ENCODE measurements at places on chromosomes 11 and 22.

GRCh38 chr11:63611395-63611747 lies 2.9 kb downstream of the PLAAT3 start:
- DNase-seq: no peak

- no peak for DNase-seq
Measured at GRCh38 chr11:4891996-4892640, 10.4 kb downstream of the OR51T1 start.

GRCh38 chr22:49380095-49380827 lies 447.4 kb downstream of the BRD1 start:
- no peak for DNase-seq

DNA sequence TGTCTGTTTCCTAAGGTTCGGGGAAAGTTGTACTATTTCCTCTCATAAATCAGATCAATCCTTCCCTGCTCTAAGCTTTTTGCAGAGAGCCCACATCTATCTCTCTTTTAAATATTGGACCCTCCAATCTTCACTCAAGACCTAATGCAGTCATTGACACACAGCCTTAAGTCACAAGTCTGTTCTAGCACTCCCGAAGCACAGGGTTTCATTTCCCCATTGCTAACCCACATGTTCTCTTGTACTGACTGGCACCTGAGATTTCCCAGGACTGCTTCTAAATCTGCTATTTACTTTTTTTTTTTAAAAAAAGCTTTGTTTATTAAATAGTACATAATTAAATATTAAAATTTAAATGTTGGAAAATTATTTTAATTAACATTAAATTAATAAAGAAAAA lies 674.7 kb downstream of the TBC1D22A start:
- no peak for DNase-seq

- DNase-seq: no peak
Measured at GRCh38 chr11:107743191-107743590, 31.3 kb upstream of the SLN start.

GRCh38 chr11:67373648-67374570 lies 511 bp upstream of the CLCF1 start:
- DNase-seq: peak; percentile 92

GRCh38 chr11:76666408-76666807 lies 4.1 kb downstream of the LRRC32 start:
- DNase-seq: peak; percentile 69

DNA sequence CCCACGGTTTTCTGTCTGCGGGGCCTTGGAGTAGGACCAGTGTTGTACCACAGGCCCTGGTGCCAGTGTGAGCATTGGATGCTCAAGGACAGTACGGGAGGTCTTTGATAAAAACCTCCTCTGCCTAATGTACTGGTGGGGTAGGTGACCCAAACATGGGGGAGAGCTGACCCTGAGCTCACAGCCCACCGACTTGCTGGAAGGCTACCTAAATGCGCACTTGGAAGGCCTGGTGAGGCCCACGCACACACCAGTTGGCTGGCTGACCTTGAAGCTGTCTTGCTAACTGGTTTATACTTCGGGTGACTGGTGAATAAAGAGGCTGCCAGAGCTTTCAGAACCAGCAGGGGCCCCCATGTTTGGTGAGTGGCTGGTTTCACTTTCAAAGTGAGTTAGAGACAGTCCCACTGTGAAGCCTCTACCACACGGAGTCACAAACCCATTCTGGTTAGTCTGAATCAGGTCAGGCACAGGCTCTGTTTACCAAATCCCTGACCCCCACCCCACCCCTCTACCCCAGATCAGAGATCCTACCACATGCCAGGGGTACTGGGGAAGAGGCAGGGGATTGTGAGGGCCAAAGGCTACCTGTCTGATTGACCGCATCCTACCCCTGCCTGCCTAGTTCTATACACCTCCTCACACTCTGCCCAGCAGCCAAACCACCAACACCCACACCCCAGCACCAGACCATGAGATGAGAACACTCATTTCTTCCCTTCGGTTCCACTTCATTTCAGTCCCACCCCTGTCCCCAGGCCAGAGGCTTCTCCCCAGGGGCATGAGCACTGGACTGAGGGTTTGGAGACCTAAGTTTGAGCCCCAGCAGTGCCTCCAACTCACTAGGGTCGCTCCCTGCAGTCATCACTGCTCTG lies 12.7 kb upstream of the IL2RB start:
- no peak for DNase-seq

DNA sequence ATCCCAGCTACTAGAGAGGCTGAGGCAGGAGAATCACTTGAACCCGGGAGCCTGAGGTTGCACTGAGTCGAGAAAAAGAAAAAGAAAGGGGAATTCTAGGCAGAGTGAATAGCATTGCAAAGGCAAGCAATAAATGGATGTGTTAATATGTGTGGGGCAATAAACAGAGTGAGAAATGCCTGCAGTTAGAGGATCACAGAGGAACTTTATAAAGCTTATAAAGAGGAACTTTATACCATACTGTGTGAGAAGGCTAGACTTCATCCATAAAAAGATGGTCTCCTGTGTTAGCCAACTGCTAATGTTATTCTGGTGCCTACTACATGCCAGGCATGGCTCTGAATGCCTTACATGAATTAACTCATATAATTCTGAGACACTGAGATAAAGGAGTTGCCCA lies 841 bp downstream of the B3GNT6 start:
- no peak for DNase-seq

DNA sequence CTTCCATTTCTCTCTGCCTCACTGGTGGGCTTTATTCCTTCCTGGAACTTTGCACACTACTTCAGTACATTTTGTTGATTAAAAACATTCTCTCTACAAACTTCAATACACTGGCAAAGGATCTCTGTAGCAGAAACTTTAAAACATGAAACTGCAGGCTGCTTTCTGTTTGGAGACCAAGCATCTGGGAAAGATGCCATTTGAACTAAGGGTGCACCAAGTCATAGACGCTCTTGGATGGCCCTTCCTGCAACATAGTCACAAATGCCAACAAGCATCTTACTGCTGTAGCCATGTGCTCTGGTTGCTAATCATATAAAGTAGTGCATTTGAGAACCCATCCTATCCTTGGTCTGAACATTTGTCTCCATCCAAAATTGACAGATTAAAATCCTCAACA lies 56.4 kb downstream of the SNX19 start:
- no peak for DNase-seq

GRCh38 chr11:119482521-119483011 lies 59.6 kb upstream of the THY1 start:
- no peak for DNase-seq

- DNase-seq: no peak
Measured at GRCh38 chr22:45843031-45843430, 133.9 kb downstream of the WNT7B start.

GRCh38 chr11:121328176-121328966 lies 35.8 kb downstream of the SC5D start:
- DNase-seq: no peak

DNA sequence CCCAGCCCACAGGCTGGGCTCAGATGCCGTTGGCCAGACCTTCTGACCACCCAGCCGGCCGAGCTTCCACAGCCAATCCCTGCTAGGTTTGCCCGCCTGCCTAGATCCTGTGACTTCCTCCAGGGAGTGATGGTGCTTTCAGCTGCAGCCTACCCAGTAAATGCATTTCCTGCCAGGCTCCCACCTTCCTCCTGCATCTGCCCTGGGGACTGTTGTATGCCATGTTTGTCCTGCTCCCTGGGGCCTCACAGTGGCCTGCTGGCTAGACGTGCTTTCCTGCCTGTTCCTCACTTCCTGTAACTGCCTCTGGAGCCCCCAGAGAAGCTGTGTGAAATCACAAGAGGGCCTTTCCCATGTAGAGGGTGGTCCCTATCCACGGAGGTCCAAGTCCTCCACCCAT lies 86.2 kb downstream of the GALNT18 start:
- DNase-seq: no peak

DNA sequence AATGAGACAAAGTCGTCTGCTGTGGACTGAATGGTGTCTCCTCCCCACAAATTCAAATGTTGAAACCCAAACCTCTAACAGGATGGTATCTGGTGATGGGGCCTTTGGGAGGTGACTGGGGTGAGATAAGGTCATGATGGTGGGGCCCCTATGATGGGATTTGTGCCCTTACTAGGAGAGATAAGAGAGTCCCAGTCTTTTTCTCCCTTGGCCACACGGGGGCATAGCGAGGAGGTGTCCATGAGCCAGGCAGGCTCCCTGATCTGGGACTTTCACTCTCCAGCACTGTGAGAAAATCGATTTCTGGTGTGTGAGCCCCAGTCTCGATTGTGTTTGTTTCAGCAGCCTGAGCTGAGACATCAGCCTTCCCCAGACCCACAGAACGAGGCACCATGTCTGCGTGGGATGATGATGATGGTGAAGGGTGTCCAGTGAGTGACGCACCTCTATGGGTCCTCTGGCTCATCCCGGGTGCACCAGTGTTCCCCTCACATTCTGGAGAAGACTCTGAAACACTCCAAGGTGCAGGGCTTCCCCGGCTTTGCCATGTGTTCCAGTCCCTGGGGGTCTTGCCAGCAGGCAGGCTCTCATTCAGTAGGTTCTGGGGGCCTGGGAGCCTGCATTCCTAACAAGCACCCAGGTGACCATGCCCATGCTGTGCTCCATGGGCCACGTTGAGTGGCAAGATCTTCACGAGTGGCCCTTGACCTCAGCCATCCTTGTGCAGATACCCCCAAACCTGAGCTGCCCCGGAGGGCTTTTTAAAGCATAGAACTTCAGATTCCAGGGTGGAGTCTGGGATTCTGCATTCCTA lies 363.0 kb downstream of the CTTN start:
- DNase-seq: no peak
